ENCODE measurements at places on chromosomes 4 and X.

- DNase-seq: no peak
Observed at GRCh38 chr4:102139932-102140331, 205.3 kb downstream of the SLC39A8 start.

DNA sequence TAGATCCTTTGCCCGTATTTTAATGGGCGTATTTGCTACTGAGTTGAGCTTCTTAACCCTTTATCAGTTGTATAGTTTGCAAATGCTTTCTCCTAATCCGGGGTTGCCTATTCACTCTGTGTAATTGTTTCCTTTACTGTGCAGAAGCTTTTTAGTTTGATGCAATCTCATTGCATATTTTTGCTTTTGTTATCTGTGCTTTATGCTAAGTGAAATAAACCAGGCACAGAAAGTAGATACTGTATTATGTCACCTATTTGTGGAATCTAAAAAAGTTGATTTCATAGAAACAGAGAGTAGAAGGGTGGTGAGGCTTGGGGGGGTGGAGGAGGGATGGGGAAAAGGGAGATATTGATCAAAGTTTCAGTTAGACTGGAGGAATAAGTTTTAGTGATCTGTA is 17.7 kb downstream of the OGT start:
- no peak for DNase-seq

DNA sequence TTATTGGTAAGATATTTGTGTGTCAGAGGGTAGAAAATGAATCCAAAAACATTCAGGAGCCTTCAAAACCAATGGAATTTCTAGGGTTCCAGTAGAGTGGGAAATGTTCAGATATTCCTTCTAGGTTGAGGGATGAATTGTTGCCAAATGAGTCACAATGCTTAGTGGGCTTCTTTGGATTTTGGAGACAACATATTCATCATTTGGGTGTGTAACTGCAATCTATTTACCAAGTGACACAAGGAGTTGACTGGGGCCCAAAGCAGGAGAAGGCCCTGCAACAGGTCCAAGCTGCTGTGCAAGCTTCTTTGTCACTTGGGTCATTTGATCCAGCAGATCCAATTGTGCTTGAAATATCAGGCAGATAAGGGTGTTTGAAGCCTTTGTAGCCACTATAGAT is 551.5 kb upstream of the PITX2 start:
- DNase-seq: no peak

DNA sequence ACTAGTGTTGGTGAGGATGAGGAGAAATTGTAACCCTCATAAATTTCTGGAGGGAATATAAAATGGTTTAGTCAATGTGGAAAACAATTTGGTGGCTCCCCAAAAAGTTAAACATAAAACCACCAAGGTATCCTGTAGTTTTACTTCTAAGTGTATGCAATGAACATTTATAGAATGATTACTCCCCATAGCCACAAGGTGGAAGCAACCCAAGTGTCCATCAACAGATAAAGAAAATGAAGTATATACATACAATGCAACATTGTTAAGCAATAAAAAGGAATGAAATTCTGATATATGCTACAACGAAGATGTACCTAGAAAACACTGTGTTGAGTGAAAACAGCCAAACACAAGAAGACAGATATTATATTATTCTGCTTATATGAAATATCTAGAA is 569.1 kb upstream of the GRID2 start:
- no peak for DNase-seq

GRCh38 chrX:13520936-13521335 is 48.5 kb upstream of the EGFL6 start:
- DNase-seq: no peak

GRCh38 chr4:4260185-4260751 is 12.2 kb upstream of the TMEM128 start:
- DNase-seq: peak; percentile 50

- DNase-seq: no peak
Observed at GRCh38 chr4:146371812-146372211, 149.9 kb downstream of the SLC10A7 start.

DNA sequence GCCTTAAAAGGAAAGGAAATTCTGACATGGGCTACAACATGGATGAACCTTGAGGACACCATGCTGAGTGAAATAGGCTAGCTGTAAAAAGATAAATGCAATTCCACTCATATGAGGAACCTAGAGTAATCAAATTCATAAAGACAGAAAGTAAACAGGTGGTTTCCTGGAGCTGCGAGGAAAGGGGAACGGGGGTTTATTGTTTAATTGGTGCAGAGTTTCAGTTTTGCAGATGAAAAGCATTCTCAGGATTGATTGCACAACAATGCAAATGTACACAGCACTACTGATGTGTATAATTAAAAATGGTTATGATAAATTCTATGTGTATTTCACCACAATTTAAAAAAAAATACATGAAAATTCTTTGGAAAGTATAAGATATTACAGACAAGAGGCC is 24.0 kb downstream of the PLRG1 start:
- DNase-seq: peak; percentile 19

DNA sequence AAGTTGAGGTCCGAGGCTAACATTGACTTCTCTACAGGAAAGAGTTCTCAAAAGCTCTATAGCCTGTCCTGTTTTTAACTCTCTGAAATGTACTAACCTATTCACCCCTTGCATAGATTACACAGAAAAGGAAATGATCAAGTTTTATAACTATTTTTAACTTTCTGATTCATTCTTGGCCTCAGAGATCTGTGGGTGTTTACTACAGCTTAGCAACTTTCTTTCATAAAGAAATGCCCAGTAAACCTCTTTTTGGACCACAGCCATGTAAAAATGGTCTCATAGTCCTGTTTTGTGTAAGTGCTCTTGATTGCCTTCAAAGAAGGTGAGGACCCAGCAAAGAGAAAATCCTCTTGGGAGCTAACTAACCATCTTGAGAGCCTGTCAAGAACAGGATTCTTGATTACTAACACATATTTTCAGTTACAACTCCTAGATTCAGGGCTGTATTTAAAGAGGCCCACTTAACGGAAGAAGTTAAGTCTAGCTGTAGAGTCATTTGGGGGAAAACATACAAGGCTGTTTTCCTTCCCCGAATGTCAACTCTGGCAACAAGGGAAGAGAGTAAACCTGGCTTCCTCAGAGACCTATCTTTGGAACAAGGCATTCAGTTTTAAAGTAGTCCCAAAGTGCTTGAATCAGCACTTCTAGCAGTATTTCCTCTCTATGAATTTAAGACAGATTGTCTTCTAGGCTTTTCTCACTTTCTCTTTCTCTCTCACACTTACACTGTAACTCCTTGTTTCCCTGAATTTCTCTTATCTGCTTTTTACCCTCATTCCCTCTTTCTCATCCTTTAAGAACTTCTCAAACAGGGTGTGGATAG is 78.2 kb downstream of the IL21 start:
- DNase-seq: peak; percentile 14

- no peak for DNase-seq
Observed at GRCh38 chrX:63785708-63786040, 660 bp upstream of the ARHGEF9 start.

DNA sequence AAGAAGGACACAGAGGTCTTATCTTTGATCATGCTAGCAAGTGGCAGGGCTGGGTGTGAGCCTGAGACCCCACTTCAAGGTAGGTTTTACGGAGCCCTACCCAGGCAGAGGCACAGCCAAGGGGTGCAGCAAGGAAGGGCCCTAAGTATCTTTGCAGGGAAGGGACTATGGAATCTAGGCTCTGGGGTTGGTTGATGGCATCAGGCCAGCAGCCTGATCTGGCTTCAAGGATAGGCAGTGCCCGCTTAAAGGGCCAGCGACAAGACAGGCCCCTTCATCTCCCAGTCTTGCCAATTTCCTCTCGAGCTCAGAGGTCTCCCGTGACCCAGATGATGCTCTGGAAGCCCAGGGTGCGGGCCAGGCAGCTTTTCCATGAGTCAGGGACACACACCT is 5.8 kb downstream of the ABLIM2 start:
- no peak for DNase-seq

- DNase-seq: no peak
Observed at GRCh38 chr4:165874791-165875371, 1.8 kb downstream of the TLL1 start.

DNA sequence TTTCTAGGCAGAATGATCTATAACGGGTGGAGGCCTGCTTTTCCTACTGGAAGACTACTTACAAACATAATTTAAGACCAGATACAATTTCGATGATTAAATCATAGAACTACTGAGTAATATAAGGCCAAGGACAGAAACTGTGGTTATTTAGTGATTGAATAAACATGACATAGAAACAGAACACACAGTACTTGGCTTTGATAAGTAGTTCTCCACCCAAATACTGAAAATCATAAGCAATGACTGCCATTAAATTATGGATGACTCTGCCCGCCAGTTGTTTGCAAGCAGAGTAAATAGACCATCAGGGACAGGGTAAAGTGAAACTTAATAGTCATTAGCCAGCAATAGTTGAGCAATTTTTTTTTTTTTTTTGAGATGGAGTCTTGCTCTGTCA is 17.2 kb upstream of the SMIM14 start:
- DNase-seq: no peak

Data from suppressor macrophage treated with lipopolysaccharide for 1 hour (primary cell).